ENCODE measurements at places on chromosomes 4 and X.

GRCh38 chr4:144646523-144647094 is 653 bp downstream of the HHIP start:
- DNase-seq = no peak

DNA sequence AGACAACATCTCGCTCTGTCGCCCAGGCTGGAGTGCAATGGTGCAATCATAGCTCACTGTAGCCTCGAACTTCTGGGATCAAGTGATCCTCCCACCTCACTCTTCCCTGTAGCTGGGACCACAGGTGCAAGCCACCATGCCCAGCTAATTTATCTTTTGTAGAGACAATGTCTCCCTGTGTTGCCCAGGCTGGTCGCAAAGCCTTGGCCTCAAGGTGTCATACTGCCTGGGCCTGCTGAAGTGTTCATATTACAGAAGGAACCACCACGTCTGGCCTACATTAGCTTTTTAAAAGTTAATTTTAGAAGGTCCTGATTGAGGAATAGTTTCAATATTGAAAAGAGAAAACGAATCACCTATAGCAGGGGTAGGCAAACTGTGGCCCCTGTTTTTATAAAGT is 22.5 kb downstream of the TRIML2 start:
- DNase-seq = no peak

DNA sequence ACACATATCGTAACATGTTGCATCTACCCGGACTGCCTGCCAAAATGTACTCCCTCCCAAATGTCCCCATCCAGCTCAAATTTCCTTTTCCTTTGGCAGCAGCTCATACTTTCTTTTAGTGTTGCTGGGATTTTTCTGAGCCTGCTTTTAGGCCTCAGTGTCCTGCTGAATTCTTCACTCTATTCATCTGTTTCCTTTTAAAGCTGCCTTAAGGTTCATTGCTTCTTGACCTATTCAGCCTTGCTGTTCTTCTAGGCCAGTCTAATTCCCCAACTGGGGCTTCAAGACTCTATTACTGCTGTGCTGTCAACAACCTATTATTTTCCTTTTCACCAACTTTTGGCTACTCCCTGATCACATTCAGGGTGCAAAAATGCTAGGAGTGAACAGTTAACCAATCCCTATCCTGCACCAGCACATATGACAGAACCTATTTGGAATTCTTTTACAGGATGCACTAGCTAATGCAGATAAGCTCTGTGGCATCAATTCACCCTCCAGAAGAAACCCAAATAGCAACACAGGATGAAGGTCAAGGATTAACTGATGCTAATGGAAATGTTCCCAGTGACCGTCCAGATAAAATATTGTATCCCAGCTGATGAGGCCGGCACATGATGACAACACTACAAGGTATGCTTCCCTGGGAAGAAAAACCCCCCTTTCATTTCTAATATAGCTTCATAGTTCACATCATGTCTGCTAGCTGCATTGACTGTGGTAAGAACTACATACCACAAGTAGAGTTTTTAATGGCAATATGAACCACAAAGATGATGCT is 114.7 kb upstream of the TTC29 start:
- no peak for DNase-seq

GRCh38 chr4:159077702-159078495 is 25.0 kb upstream of the RAPGEF2 start:
- DNase-seq = no peak

GRCh38 chr4:148782284-148782683 is 340.1 kb upstream of the NR3C2 start:
- DNase-seq = no peak

DNA sequence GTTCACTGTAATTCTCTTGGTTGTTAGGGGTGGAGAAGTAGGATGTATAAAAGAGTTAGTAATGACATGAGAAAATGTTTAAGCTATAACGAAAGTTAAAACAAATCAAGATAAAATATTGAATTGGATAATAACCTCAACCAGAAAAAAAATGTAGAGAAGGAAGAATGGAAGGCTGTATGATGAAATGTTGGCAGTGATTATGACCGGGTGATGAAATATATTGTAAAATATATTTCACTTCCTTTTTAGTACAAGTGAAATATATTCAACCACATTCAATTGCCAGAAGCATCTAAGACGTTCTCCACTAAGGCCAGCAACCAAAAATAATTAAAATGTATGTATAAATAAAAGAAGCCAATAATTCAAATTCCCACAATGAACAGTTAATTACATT is 309.3 kb upstream of the FGF13 start:
- DNase-seq = no peak

GRCh38 chr4:38664706-38665401 is 855 bp downstream of the KLF3 start:
- peak; percentile 49 for DNase-seq

- DNase-seq = peak; percentile 73
Observed at GRCh38 chr4:1249731-1250526, 999 bp upstream of the CTBP1 start.

GRCh38 chr4:119493886-119494285 is 134.7 kb downstream of the PDE5A start:
- no peak for DNase-seq

DNA sequence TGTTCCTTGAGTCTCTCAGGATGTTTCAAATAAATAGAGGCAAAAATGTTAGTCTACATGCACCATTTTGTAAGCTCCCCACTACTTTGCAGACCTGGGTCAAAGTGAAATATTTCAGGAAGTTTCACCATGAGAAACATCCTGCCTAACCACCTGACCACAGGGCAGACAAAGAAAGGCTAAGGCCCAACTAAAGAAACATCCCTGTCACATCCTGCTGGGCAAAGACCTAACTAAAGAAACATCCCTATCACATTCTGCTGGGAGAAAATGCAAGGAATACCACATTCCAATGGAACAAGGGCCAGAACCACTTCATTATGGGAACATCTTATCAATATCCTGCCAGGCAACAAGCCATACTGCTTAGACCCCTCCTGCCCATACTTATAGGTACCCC is 1303.4 kb downstream of the TECRL start:
- no peak for DNase-seq

DNA sequence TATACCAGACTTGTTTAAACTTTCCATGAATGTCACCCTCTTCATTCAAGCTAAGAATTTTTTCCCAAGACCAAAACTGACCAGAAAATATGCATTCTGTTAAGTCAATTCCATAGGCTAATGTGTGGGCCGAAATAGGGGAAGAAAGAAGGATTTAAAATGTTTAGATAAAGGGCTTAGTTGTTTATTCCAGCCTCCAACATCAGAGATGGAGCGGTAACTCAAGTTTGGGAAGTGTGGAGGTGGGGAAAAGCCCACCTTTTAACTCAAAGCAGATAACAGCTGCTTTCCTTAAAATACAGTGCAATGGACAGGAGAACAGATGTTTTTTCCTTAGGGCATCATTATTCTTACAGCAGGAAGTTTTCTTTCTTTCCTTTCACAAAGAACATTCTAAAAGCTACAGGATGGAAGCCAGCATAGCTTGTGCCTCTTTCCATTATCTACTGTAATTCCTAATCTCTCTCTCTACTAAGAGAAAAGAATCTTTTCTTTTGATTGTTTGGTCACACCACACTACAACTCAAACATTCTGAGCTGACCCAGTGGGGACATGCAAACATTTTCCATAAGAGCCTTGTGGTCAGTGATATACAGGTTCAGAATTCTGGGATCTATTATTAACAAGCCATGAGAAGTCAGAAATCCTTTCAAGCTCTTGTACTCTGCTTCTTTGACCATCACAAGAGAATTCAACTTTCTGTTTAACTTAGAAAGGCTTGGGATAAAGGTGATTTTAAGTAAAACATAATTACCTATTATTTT is 101.6 kb downstream of the PDE5A start:
- DNase-seq = no peak

- DNase-seq = no peak
Observed at GRCh38 chr4:187390646-187391045, 604.9 kb upstream of the ZFP42 start.

DNA sequence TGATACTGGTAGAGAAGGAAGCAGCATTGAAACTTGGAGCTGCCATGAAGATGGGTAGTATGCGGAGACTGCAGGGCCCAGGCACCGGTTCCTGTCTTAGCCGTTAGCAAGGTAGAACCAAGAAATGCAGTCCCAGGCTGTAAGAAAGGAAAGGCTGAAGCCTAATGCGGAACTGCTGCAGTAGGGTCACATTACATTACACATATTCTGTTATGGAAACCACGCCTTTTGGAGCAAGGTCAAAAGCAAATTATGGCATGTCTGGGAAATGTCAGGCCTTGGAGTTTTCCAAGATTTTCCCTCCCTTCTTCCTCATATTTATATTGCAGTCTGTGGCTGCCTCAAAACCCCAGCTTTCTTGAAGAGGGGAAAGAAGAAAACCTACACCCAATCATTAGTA is 204.8 kb upstream of the RASGEF1B start:
- DNase-seq = no peak

- DNase-seq = peak; percentile 38
Observed at GRCh38 chrX:39311646-39312045, 510.4 kb downstream of the MID1IP1 start.

DNA sequence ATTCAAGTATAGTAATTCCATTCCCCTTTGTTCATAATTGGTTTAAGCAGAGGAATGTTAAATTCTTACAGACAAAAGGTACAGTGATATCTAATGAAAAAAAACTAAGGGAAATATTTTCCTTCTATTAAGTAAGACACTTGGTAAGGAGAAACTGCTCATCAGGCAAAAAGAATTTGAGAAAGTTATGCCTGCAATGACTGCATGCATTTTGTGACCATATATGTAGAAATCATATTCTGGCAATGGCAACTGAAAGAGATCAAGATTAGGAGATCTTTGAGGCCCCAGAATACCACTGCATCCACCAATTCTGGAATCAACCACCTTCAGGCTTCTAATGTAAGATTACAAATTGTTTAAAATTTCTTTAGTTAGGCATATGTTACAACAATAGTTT is 364.8 kb downstream of the PCDH10 start:
- DNase-seq = no peak

- DNase-seq = no peak
Observed at GRCh38 chr4:118762730-118763477, 73.0 kb downstream of the SEC24D start.

- DNase-seq = no peak
Observed at GRCh38 chrX:138519296-138519695, 192.2 kb downstream of the FGF13 start.

- DNase-seq = no peak
Observed at GRCh38 chr4:54187148-54187547, 41.9 kb upstream of the PDGFRA start.

GRCh38 chr4:7906171-7906701 is 33.4 kb downstream of the AFAP1 start:
- no peak for DNase-seq

DNA sequence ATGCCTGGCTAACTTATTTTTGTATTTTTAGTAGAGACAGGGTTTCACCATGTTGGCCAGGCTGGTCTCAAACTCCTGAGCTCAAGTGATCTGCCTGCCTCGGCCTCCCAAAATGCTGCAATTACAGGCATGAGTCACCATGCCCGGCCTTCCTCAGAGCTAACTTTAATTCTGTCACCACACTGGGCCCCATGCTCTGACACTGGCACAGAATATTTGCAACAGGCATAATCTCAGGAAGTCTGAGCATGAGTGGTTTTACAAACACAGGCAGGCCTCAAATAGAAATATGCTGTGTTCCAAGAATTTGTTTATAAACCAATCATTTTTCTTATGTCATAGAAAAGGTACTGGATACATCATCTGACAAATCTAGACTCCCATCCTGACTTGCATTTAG is 32.7 kb upstream of the FAM9C start:
- DNase-seq = no peak

- no peak for DNase-seq
Observed at GRCh38 chr4:71713611-71714203, 70.2 kb downstream of the GC start.

DNA sequence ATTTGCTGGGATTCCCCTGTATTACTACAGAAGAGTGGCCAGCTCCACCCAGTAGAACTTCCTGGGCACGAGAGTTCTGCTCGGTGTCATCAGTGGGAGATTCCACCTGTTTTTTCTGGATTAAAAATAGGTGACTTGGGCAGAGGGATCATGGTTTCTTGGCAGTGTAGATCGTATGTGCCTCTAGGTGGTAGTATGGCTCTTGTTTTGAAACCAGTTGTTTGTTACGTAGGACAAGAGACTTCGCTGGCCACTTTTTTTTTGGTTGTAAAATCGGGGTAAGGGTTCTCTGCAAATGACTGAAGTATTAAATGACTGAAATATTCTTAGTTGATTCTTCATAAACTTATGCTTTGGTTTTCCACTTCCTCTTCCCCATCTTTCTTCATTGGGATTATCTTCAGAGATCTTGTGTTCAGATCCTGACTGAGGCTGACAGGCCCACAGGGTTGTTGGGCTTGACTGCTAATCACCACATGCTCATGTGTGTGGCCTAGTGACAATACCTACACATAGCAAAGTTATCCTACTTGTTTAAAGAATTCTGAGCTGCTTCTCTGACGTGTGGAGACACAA is 43.8 kb upstream of the WDR1 start:
- DNase-seq = no peak

DNA sequence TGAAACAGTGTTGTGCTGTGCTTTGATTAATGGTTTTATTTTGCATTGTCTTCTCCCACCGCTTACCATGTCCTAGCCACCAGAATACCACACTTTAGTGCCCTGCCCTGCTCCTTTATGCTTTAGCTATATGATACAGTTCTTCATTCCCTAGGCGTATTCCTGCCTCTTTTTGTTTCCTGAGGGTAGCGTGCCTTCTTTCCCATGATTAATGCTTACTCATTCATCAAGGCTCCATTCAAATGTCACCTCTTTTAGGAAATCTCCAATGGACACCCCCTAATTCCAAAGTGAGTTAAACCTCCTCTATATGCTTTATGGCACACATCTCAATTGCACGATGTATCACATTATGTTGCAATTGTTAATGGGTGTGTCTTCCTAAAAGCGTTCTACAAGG is 46.3 kb downstream of the SPANXD start:
- no peak for DNase-seq

DNA sequence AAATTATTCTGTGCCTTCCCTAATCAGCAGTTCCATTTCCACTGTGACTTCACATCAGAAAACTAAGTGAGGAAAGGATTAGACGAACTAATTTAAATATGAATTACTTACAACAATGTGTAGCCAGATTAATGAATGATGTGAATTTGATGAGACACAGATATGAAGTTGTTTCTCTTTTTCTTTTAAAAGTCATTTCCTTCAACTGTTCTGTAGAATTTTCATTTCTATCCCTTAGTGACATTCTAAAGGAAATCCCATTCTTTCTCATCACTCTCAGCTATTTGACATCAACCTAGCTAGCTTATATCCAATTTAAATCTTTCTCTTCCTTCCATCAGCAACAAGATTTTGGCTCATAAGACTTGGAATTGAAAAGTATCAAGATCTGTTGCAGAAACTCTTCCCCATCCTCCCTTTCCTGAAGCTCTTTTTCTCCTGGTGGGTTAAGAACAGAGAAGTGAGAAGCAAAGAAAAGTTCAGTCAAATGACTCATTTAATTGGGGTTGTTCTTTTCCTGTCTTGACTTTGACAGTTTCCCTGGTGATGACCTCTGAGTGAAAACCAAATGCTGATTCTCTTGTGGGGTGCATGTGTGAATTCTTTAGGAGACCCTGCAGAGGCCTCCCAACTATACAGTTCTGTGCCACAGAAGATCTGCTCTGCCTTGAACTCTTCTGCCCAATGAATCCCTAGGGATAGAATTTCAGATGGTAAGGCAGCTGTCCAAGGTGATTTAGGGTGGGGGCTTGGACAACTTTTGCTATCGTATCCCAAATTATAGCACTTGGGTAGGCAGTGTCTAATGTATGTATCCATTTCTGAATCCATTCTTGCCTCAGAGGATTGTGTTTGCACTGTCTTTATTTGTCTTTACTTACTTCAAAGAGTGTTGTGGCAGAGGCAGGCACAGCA is 232.5 kb upstream of the GPRIN3 start:
- DNase-seq = no peak

- no peak for DNase-seq
Observed at GRCh38 chrX:68698942-68699341, 51.5 kb downstream of the STARD8 start.

Measured in CD4-positive, alpha-beta T cell treated with Interleukin-4 for 1 hour (primary cell).